ENCODE measurements at places on chromosomes 2 and 18.

- no peak for DNase-seq
Measured at GRCh38 chr18:11366410-11366809, 217.0 kb upstream of the PIEZO2 start.

- DNase-seq: no peak
Measured at GRCh38 chr2:98484652-98485452, 40.2 kb downstream of the INPP4A start.

- DNase-seq: no peak
Measured at GRCh38 chr18:8767340-8767739, 62.0 kb downstream of the MTCL1 start.

DNA sequence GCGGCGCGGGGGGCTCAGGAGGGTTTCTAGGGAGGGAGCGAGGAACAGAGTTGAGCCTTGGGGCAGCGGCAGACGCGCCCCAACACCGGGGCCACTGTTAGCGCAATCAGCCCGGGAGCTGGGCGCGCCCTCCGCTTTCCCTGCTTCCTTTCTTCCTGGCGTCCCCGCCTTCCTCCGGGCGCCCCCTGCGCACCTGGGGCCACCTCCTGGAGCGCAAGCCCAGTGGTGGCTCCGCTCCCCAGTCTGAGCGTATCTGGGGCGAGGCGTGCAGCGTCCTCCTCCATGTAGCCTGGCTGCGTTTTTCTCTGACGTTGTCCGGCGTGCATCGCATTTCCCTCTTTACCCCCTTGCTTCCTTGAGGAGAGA is 5.2 kb downstream of the PROC start:
- no peak for DNase-seq

- DNase-seq: no peak
Measured at GRCh38 chr2:144832048-144832447, 312.1 kb upstream of the ZEB2 start.

- DNase-seq: no peak
Measured at GRCh38 chr2:3742743-3743508, 39.6 kb downstream of the DCDC2C start.

- no peak for DNase-seq
Measured at GRCh38 chr2:111168528-111169239, 48.0 kb downstream of the BCL2L11 start.

DNA sequence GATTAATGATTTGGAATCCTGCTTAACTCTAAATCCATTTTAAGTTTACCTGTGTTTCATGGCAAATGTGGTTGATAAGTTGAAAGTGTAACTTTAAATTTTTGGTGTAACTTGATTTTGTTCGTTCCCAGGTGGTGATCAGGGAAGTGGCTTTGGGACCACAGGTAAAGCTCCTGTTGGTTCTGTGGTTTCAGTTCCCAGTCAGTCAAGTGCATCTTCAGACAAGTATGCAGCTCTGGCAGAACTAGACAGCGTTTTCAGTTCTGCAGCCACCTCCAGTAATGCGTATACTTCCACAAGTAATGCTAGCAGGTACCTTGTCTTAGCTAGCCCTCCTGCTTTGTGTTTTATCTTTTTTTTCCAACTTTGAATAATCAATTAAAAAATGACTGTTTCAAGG is 62.8 kb downstream of the AGFG1 start:
- DNase-seq: no peak

DNA sequence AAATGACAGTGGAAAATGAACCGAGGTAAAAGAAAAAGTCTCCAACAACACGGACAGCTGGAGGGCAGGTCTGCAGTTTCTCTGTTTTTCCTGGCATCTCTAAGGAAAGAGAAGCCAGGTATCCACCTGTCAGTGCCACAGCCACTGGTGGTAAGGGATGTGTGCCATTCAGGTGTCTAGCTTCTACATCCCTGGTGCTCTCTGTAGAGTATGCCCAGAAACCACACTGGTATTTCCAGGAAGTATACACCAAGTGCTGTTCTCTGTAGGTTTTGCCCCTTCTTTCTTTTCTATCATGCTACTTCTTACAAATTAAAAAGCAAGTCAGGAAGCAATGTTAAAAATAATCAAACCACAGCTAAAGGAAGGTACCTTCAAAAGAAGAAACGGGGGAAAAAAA is 7.6 kb upstream of the AGFG1 start:
- no peak for DNase-seq

DNA sequence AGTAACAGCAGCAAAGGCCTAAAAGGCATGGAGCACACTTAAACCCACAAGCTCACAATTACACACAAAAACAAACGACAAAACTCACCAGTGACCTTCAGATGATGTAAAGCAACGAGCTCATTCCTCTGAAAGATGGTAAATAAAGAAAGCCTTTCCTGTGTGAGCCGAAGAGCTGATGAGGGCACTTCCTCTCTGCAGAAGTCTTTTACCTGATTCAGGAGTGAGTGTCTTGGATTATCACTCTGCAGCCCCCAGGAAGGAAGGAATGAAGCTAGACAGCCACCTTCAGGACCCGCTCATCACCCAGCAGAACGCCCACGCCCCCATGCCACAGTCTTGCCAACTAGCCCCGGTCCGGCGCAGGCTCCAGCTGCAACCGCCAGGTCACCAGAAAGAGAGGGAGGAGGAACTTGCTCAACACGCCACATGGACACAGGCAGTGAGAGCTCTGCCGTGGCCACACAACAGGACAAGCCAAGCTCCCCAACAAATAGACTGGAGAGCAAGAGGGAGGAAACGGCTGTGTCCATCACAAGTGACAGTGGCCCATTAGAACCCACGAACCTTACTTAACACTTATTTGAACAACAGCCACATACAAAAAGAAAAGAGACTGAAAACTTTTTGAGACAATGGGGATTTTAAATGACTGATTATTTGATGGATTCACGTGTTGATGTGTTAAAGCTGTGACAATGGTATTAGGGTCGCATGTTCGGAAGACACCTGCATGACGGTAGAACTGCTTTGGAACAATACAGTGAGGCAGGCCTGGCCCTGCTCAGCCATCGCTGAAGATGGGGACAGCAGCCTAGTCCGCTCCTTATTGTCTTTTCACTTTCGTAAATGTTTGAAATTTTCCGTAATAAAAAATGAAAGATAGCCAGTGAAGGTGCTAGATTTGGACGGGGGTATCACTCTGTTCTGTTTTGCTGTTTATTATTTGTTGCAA is 127.3 kb downstream of the HDAC4 start:
- DNase-seq: no peak

GRCh38 chr2:24920809-24921441 is 888 bp upstream of the ADCY3 start:
- DNase-seq: no peak

- no peak for DNase-seq
Measured at GRCh38 chr2:240077442-240077841, 24.1 kb upstream of the OR6B3 start.

GRCh38 chr2:89848763-89849368 is 1157.4 kb downstream of the RPIA start:
- DNase-seq: no peak

- DNase-seq: no peak
Measured at GRCh38 chr2:64574871-64575270, 50.7 kb downstream of the AFTPH start.

GRCh38 chr18:70535041-70535440 is 246.2 kb downstream of the SOCS6 start:
- no peak for DNase-seq

DNA sequence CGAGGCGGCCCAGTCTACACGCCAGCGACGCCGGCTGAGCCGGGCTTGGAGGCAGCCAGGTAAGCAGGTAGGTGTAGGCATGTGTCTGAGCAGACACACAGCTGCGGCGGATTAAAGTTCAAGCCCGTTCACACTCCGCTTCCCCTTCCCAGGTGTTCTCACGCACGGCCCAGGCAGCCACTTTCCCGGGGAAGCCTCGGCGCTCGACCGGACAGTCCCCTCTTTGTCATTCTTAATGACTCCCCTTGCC is 367 bp downstream of the TGFA start:
- no peak for DNase-seq

- no peak for DNase-seq
Measured at GRCh38 chr18:24656551-24657443, 196.4 kb downstream of the HRH4 start.

GRCh38 chr18:63195326-63196159 is 124.0 kb downstream of the BCL2 start:
- no peak for DNase-seq

DNA sequence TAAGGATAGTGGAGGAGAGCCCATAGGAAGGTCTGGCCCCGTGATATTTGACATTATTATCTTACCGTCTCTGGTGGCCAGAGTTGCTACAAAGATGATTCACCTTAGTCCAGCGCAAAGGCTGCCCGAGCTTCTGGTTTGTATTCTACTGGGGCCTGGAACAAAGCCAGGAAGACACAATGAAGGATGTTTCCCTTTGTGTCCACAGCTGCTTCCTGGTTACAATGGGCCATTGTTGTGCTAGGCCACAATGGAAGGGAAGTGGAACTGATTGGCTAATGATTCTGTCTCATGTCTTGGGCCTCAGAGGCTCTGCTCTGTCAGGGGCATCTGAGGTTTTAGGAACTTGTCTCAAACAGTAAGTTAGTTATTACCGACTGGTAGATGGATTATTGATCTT is 132.2 kb downstream of the TDRD15 start:
- no peak for DNase-seq

DNA sequence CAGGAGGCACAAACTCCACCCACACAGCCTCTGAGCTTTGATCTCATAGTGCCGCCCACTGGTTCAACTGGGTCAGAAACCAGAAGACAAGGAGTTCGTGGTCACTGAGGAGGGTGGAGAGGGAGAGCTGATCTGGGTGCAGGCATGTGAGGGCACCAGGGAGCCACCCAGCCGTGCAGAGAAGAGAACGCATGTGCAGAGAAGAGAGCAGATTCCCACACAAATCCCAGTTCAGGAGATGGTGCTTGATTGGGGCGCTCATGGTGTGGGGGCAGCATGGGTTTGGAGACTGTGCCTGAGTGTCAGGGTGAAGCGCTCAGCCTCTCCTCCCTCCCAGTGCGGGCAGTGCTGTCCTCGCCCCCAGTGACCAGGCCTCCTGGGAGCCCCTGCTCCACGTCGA is 375.2 kb upstream of the MYT1L start:
- no peak for DNase-seq

DNA sequence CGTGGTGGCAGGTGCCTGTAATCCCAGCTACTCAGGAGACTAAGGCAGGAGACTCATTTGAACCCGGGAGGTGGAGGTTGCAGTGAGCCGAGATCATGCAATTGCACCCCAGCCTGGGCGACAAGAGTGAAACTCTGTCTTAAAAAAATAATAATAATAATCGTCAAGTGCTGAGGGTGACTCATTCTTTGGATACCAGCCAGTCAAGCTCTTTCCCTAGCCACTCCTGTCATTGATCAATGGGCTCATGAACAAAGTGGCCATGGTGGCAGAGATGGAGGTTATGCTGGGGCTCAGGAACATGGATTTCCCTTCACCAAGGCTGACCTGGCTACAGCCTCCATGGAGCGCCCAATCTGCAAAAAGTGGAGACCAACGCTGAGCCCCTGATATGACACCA is 94.5 kb upstream of the HAAO start:
- no peak for DNase-seq

DNA sequence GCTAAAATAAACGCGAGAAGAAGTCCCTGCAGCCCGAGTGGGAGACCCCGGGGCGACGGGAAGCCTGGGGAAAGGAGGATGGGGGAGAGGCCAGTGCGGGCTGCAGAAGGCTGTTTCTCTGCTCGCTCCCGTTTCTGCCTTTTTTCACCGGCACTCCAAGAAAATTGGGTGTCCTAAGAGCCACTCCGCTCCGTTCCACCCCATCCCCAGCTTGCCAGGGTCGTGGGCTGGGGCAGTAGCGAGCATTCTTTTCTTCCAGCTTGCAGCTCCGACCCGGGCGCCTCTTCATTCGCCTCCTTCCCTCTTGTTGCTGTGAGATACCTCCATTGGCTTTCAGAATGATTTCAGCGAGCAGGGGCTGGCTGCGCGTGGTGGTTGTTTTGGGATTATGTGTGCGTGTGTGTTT is 1.1 kb downstream of the HOXD3 start:
- DNase-seq: no peak

DNA sequence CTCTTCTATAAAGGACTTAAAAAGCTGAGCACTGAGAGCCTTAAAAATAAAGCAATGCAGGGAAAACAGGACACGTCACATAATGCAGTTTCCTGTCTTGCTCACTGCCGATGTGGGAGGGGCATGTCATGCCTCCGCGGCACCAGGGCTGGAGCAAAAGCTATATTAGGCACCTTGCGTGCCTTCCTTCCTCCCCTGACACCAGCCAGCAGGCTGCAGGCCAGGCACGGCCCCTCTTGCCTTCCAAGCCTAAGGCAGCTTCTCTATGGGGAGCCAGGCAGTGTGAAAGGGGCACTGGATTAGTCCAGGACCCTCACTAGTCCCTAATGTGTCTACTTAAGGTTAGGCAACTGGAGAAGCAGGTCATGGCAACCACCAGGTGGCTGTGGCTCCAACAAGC is 26.3 kb downstream of the MRPL35 start:
- no peak for DNase-seq

GRCh38 chr2:169849710-169850109 is 22.5 kb downstream of the UBR3 start:
- DNase-seq: no peak

DNA sequence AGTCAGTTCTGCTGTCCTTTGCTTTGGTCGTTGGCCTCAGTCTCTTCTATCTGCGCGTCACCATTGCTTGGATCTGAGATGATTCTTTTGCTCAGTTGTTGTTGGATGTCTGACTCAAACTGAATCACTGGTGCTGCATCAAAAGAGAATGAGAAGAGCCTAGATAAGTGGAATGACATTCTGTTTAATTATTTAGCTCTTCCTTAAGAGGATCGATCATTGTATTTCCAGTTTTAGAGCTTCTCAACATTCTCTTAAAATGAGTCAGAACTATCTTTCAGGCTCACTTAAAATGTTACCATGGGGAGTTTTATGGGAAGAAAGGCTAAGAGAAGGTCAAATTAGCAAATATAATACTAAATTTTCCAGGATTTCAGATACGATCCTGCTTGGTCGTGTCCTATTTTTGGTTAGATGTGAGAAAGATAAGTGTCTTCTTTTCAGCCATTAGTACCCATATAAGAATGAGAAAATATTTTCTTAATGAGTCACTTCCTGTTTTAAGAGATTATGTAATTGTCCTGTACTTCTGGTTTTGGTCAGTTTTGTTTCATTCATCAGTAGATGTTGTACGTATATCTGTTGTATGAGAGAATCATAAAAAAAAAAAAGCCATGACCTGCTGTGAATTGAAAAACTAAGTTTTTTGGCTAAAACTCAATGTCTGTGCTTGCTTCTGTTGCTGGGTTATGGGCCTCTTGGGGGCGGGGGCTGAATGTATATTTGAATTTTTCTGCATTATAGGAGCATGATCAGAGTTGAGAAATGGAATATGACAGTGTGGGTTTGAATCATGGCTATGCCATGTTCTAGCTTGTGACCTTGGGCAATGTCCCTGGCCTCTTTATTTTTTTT is 31.6 kb upstream of the CASP10 start:
- no peak for DNase-seq

Data from stimulated activated CD4-positive, alpha-beta T cell treated with anti-CD3 and anti-CD28 coated beads, Interleukin-1b, Interleukin-23, amount 100 ng/mL, for 1 hour (primary cell).